ENCODE measurements at places on chromosomes 5 and 9. TPM values are rescaled to one million over a fixed set of nuclear protein-coding genes. Genes with fewer than 3 reads are reported as not detected.

DNM1 gene
- 35.0 TPM for polyA plus RNA-seq

HTR4 gene
- polyA plus RNA-seq = not detected

IL5 gene
- polyA plus RNA-seq = not detected

GFI1B gene
- polyA plus RNA-seq = not detected

PCDHB4 gene
- polyA plus RNA-seq = 16.8 TPM

F2RL1 gene
- polyA plus RNA-seq = not detected

Measured in Purkinje cell (primary cell).